ENCODE measurements at places on chromosomes 5 and 9. TPM values are rescaled to one million over a fixed set of nuclear protein-coding genes. Genes with fewer than 3 reads are reported as not detected.

GRCh38 chr9:27532046-27532445 is 2.4 kb upstream of the MOB3B start:
- no peaks in the 10 kb centered on the region for H3K36me3 ChIP-seq
- H3K27ac ChIP-seq, result no peak overlapping the region
- H3K4me1 ChIP-seq, result no peaks in the 10 kb centered on the region
- no peak overlapping the region for H3K4me3 ChIP-seq
- H3K27me3 ChIP-seq, result peaks cover 19% of the 10 kb centered on the region

DNA sequence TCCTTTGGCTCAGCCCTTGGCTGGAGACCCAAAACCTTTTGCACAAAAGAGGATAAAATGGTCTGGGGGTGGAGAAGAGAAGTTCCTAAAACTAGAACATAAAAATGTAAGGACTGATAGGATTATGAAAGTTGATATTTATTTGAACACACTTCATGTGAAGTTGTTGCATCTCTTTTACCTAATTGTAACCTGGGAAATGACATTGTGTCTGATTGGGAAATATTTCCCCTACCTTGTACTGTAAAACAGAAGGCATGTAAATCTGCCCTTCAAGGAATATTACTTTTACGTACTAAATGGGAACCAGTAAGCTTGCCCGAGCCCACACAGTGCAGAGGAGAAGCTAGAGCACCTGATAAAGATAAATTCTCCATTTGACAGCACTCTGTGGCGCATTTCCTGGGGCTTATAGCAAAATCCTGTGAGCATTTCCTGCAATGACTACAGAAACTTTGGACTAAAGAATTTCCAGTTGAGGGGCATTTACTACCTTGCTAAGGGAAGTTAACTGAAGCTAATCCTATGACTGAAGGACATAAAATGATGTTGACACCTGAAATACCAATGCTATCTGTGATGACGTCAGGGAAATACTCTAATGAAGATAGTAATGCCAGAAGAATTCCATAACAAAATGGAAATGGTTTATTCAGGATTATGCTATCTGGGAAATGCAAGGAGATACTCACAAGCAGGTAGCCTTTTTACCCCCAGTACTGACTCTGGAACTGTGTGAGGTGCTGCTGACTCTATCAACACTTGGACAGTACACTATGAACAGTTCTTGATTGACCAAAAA is 78.3 kb upstream of the LIFR start:
- H3K27me3 ChIP-seq, result peaks cover 16% of the 10 kb centered on the region
- no peaks in the 10 kb centered on the region for H3K4me1 ChIP-seq
- H3K36me3 ChIP-seq, result no peaks in the 10 kb centered on the region

DNA sequence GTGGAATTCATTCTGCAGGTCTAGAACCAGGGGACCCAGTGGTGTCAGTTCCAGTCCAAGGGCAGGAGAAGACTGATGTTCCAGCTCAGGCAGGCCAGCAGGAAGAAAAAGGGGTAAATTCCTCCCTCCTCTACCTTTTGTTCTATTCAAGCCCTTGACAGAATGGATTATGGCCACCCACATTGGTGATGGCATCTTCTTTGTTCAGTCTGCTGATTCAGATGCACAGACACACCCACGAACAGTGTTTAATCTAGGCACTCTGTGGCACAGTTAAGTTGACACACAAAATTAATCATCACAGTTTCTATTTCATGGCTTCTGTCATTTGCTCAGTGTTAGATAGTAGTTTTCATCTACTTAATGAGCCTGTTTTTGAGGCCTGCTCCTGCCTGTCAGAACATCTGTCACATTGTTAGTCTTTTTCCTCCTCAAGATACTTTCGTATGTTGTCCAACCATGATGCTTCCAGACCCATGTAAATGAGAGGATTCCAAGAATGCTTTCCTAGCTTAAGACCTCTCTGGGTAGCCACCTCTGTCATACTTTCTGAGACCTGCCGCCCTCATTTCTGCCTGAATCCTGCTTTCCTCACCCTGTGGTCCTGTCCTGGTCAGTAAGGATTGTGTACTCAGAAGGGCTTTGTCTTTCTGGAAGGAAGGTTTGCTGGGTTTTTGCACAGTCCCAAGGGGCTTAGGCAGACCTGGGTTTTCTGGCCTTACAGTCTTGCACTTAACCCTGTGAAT is 72.5 kb downstream of the SPIN1 start:
- peak; percentile 37 for DNase-seq
- H3K27ac ChIP-seq, result no peak overlapping the region
- H3K4me3 ChIP-seq, result no peak overlapping the region

DNA sequence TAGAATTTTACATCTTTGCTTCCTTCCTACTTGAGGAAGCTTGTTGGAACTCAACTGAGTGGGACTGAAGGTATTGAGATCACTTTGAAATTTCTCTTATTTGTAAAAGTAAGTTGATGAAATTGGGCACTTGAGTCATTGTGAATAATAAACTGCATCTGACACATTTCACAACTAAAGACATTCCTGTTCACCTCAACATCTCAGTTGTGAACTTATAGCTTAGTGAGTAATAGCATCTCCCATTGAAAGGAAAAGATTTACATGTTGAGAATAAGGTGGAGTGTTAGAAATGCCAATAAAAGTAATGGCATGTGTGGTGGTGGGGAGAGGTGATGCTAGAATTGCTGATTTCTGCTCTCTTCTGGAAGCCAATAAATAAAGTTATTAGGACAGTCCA is 145.0 kb downstream of the SLC24A2 start:
- no peaks in the 10 kb centered on the region for H3K27me3 ChIP-seq
- H3K4me3 ChIP-seq, result no peak overlapping the region
- H3K36me3 ChIP-seq, result no peaks in the 10 kb centered on the region
- no peak for DNase-seq
- H3K4me1 ChIP-seq, result no peaks in the 10 kb centered on the region

GRCh38 chr9:129350143-129350935 is 172.3 kb upstream of the IER5L start:
- peaks cover 10% of the 10 kb centered on the region for H3K4me1 ChIP-seq
- no peak for DNase-seq
- H3K27ac ChIP-seq, result no peak overlapping the region
- H3K36me3 ChIP-seq, result no peaks in the 10 kb centered on the region

GRCh38 chr9:20335668-20336332 is 286.5 kb downstream of the MLLT3 start:
- no peaks in the 10 kb centered on the region for H3K36me3 ChIP-seq
- no peak overlapping the region for H3K27ac ChIP-seq
- H3K4me1 ChIP-seq, result 0 out of 2 replicates have a peak, but pooled peaks cover 5% of the 10 kb centered on the region
- 0 out of 2 replicates have a peak, but pooled peaks cover 7% of the 10 kb centered on the region for H3K27me3 ChIP-seq

DNA sequence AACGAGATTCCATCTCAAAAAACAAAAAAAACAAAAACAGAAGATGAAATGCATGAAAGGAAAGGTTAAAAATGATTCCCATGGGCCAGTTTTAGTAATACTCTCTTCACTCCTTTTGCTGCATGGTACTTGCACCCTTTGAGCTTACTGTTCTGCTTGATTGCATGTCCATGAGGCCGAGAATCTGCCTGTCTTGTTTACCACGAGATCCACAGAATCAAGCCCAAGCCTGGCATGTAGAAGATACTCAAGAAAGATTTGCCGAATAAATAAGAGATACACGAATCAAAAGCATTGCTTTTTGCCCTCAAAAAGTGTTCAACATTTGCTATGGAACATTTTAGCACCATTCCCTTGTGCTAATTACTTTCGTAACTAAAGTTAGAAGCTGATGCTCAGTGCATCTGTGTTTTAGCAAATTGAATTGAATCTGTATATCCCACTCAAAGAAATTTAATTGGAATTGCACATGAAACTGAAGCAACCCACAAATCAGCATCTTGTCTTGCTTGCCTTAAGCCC is 1.1 kb downstream of the FAXDC2 start:
- peaks cover 20% of the 10 kb centered on the region for H3K4me1 ChIP-seq
- peak overlapping the region; percentile 87 for H3K27ac ChIP-seq
- no peaks in the 10 kb centered on the region for H3K36me3 ChIP-seq
- DNase-seq, result no peak
- no peaks in the 10 kb centered on the region for H3K27me3 ChIP-seq
- H3K4me3 ChIP-seq, result peak overlapping the region; percentile 76

- no peak overlapping the region for H3K27ac ChIP-seq
- no peaks in the 10 kb centered on the region for H3K27me3 ChIP-seq
- H3K4me1 ChIP-seq, result no peaks in the 10 kb centered on the region
- no peaks in the 10 kb centered on the region for H3K36me3 ChIP-seq
- no peak for DNase-seq
- no peak overlapping the region for H3K4me3 ChIP-seq
Observed at GRCh38 chr5:11248966-11249365, 487.9 kb upstream of the DAP start.

DNA sequence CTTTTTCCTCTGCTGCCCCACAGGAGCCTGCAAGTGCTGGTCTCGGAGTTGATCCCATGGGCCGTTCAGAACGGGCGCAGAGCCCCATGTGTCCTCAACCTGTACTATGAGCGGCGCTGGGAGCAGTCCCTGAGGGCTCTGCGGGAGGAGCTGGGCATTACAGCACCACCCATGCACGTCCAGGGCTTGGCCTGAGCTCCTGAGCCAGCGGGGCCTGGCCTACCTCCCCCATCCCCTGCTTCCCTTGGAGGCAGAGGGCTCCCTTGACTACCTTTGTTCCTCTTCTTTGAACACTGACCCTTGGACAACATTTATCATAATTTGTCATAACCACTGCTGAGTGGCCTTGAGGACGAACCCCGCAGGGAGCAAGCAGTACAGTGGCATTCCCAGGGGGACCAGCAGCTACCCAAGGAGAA is 6.9 kb upstream of the SLC27A4 start:
- no peaks in the 10 kb centered on the region for H3K4me1 ChIP-seq
- H3K36me3 ChIP-seq, result no peaks in the 10 kb centered on the region
- H3K27me3 ChIP-seq, result no peaks in the 10 kb centered on the region

The HMMR gene
- polyA plus RNA-seq, result 16.8 TPM

The RELL2 gene
- 2.9 TPM for polyA plus RNA-seq

The RANBP3L gene
- polyA plus RNA-seq, result not detected

The FCN2 gene
- not detected for polyA plus RNA-seq
